ENCODE measurements at places on chromosomes 12 and 14.

- DNase-seq = no peak
Observed at GRCh38 chr12:24424889-24425600, 475.6 kb upstream of the SOX5 start.

GRCh38 chr14:69479696-69480095 lies 4.8 kb upstream of the PLEKHD1 start:
- no peak for DNase-seq

GRCh38 chr14:54747616-54748015 lies 155.0 kb downstream of the GCH1 start:
- DNase-seq = no peak

GRCh38 chr12:25924491-25925001 lies 33.9 kb upstream of the RASSF8 start:
- no peak for DNase-seq

- DNase-seq = no peak
Observed at GRCh38 chr12:4526923-4527546, 11.7 kb upstream of the RAD51AP1 start.

DNA sequence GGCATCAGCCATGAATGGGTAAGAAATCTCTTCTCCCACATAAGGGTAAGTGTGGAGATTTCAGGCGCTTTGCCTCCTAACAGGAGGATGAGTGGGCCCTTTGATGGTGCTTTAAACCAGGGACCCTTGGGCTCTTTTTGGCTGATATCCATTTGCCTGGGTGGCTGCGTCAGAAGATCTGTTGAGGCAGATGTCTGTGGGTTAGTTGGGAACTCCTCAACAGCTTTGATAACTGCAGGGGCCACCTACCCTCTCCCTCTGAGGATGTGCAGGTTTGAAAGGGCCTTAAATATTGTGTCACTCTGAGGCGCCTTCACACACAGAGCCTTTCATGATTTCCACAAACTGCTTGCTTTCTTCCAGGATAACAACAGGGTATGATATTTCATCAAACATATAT lies 210.7 kb downstream of the PPM1H start:
- DNase-seq = no peak

GRCh38 chr12:42474391-42474790 lies 115.2 kb downstream of the PRICKLE1 start:
- DNase-seq = no peak

GRCh38 chr12:94263011-94263811 lies 114.8 kb downstream of the PLXNC1 start:
- peak; percentile 67 for DNase-seq

GRCh38 chr14:21248338-21248737 lies 20.9 kb downstream of the HNRNPC start:
- DNase-seq = no peak

- no peak for DNase-seq
Observed at GRCh38 chr12:8081251-8081920, 688 bp upstream of the NECAP1 start.

GRCh38 chr14:81342850-81343580 lies 57.1 kb downstream of the STON2 start:
- no peak for DNase-seq

DNA sequence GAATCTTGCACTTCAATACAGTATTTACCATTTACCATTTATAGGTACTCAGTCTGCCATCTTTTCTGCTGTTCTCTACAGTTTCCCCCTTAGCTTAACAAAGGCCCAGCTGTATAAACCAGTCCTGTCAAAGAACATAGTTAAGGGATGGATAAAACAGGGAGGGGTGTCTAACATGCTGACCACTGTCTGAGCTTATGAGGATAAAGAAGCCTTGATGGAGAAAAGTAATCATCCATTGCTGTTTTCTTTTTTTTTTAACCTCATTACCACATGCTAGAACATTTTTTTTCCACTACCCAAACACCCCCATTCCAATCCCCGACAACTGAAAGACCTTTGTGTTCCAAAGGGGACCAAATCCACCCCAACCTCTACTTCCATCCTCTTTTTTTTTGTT lies 39.9 kb downstream of the SOX5 start:
- DNase-seq = no peak

GRCh38 chr14:22838631-22839041 lies 2.3 kb downstream of the MMP14 start:
- no peak for DNase-seq

GRCh38 chr12:127263621-127264020 lies 1003.3 kb upstream of the TMEM132C start:
- no peak for DNase-seq

DNA sequence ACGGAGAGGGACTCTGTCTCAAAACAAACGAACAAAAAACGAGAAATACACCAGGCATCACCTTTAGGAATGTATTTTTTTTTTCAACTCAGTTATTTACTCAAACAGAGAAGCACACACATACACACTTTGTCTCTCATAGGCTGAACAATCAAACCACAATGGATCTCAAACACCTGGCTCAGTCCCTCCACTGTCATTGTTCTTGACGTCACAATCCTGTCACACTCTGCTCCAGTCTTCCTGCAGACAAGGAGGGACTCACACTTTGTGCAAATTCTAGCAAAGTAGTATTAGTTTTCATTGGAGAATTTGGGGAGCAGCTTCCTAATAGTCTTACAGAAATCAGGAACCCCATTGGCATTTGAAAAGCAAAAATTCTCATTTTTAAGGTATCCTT lies 727.8 kb downstream of the BCL11B start:
- no peak for DNase-seq

DNA sequence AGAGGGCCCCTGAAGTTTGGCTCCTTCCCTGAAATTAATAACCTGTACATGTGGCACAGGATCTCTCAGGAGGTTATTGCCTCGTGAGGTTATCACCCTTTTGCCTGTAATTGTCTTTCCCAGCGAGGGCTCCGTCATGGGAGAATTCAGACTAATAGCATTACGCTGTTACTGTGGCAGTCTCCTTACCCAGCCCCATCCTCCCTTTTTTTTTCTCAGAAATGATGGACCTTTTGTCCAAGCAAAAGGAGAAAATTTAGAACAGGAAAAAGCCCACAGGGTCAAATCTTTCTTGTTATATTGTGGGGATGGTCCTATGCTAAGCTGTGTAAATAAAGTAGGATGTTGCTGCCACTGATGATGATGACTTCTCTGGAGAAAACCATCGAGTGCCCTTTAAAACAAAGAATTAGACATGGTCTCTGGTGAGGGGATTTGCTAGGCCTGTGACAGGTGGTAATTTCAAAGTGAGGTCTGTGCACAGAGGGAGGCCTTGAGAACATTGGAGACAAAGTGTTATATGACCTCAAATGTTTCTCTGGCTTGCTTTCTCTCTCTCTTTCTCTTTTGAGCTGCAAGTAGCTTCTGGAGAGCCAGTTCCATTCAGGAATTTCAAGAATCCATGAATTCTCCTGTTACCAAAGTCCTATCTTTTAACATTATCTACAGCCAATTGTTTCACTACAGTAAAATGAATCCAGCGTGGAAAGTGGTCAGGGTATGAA lies 357.2 kb downstream of the BMP4 start:
- DNase-seq = no peak

DNA sequence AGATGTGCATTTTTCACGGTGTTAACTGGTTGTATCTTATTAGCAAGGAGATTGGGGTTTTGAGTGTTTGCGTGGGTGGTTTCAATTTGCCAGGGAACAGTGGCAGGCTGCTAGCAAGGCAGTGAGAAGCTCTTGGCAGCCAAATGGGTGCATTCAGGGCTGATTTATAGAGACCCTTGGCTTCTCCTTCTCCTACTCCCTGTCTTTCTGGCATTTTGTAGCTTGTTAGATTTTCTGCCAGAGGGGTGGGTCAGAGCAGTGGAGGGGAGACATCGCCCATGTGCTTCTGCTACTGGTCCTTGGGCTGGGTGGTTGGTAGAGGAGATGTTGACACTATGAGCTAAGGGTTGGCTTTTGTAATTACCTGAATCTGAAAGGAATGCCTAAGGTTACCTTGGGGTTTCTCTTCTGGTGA lies 9.6 kb downstream of the CALM1 start:
- DNase-seq = no peak

DNA sequence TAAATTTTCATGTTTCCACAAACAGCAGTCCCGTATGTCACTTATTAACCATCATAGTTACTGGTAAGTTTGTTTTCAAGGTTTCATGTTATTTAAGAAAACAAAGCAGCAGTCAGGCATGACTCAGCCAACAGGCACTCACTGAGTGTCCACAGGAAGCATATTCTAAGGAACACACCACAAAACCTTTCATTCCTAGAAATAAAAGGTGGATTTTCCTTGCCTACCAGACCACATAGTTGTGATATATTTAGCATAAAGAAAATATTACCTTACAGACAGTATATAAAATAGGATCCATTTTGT lies 143.3 kb upstream of the AVPR1A start:
- DNase-seq = no peak

DNA sequence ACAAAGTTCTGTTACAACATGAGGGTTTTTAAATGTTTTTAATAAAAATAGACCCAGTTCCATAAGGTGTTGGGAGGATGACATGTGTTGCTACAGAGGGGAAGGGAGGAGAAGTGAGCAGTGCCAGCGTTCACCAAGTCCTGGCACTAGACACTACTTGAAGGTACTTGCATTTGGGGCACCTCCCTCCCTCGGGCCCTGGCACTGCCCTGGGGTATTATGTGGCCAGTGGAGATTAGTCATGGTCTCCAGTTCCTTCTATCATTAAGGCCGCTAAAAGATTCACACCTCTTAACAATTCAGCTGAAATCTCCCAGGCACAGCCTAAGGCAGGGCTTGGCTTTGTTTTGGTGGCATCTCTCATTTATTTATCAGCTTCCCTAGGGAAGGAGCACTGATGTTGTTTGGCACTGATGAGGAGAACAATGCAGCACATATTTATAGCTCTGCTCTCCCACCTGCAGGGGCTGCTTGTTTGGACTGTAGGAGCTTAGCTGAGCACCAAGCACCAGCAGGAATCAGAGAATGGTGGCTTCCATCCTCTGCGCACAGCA lies 155.5 kb upstream of the NTF3 start:
- DNase-seq = no peak

DNA sequence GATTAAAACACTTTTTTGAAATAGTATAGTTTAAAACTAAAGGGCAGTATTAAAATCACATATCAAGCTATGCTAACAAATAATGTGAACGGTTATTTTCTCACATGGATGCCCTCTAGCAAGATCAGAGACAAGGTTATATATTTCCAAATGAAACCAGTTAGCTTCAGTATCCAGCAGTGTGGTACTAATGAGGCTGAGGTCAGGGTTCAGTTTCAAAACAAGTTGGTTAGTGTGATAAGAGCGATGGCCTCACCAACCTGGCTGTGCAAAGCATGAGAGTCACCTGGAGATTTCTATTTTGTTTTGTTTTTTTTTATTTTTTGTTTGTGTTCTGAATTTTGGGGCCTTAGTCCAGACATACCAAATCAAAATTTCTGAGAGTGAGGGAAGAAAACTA lies 352.2 kb upstream of the KITLG start:
- no peak for DNase-seq
